ENCODE measurements at places on chromosomes 13 and 19. TPM values are rescaled to one million over a fixed set of nuclear protein-coding genes. Genes with fewer than 3 reads are reported as not detected.

Gene SLC25A41
- total RNA-seq, result 0.36 TPM

Gene PLIN5
- total RNA-seq, result 2.4 TPM

Gene F10
- 0.56 TPM for total RNA-seq

- ATAC-seq, result no peak
Measured at GRCh38 chr13:111531505-111531904, 211.1 kb downstream of the TEX29 start.
